ENCODE measurements at places on chromosomes 1 and 21.

GRCh38 chr1:207648334-207649209 lies 3.6 kb downstream of the CR1L start:
- DNase-seq: no peak

DNA sequence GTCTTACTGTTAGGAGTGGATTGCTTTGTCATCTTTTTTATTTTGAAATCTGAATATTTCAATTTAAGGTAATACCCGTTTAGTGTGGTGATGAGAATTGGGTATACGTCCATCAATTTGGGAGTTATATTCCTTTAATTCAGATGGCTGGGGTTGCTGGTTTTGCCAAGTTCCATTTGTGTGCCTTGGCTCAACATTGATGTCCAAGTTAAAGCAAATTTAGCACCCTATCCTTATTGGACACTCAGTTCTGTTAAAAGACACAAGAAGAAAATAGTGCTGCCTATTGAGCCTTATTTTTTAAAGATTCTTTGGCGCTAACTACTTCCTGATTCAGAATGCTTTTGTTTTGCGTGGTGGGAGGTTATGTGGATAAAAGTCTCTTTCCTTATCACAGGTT lies 40.6 kb downstream of the CAMTA1 start:
- DNase-seq: no peak

DNA sequence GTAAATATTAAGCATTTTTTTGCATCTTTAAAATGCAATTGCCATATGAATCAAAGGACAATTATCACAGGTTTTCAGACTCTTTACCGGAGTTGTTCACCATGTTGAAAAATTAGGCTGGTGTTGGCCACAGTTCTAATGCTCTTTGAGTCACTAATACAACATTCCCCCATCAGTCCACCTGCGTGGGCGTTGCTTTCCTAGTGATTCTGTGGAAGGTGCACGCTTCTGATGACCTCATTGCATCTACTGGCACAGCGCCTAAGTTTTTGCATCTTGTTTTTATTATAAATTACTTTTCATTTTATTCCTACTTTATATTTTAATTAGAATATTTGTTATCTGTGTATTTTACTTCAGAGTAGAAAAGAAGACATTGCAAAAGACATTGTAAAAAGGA lies 4.7 kb upstream of the F5 start:
- DNase-seq: no peak

- DNase-seq: no peak
These were observed 6.6 kb downstream of the ADORA1 start for GRCh38 chr1:203133970-203134725.

DNA sequence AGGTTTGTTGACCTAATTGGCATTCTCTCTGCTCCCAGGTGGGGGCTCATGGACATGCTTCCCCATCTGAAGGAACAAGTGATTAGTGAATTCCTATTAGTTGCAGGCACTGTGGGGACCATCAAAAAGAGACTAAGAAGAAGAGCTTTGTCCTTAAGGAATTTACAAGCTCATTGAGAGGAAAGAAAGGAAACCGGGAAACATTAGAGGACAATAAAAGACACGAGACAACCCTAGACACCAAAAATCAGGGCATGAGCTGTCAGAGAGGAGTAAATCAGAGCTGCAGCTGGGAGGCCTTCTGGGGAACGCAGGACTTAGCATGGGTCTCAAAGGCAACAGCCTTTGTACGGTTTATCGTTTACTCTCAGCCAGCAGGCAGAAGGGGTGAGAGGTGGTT lies 45.1 kb downstream of the BACE2 start:
- DNase-seq: no peak

GRCh38 chr1:11373029-11373894 lies 100.3 kb downstream of the UBIAD1 start:
- no peak for DNase-seq

DNA sequence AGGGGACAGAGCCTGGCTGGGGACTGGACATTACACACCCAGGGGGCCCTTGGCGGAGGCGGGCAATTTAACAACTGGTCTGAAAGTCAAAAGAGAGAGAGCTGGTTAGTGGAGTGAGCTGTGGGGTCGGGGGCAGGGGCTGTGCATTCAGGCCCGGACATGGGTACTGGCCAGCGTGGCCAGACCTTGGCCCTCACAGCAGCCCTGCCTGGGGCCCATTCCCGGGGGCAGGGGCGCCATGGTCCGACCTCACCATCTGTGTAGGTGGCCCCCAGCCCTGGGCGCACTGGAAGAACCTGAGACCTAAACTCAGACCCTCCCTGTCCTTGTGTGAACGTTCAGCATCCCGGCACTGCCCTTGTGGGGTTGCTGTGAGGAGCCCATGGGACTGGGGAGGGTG lies 5.0 kb downstream of the CLDN19 start:
- no peak for DNase-seq

DNA sequence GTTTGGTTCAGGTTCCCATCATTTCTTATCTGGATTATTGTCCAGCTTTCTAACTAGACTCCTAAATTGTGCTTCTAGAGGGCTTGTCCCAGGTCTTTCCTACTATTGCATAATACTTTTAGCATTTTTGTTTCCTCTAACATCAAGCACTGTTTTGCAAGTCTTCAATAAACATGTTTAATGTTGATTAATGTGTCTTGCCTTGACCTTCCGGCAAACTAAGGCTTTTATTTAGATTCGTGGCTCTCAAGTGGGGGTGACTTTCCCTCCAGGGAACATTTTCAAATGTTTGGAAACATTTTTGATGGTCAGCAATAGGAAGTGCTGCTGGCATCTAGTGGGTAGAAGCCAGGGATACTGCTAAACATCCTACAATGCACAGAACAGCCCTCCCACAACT lies 90.7 kb downstream of the RPE65 start:
- DNase-seq: no peak

GRCh38 chr1:109631513-109632505 lies 12.2 kb downstream of the AMPD2 start:
- DNase-seq: no peak

DNA sequence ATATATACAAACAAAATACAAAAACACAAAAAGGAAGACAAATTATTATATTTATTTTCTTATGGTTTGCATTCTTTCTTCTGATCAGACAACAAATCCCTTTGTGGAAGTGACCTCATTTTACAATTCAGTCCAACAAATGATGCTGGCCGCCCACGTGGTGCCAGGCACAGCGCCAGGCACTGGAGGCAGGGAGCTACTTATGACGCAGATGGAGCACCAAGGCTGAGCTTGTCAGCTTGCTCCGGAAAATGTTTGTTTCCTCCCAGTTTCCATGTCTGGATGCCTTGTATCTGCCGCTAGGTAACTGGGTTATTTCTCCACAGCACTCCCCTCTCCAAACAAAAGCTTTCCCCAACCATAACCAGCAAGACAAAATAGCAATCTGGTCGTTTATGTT lies 30.7 kb upstream of the CD34 start:
- DNase-seq: no peak

DNA sequence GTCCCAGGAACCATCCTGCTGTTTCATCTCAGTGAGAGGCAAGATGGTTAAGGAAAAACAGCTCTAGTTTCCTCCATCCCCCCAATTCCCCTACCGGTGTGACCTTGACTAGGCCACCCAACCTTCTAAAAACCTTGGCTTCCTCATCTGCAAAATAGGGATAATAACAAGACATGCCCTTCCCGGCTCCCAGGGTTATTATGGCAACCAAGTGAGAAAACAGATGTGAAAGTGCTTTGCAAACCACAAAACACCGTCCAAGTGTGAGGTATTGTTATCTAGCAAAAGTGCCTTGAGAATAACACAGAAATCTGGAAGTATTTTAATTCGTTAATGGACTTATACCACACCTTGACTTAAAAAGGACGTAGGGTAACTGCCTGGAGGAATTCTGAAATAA lies 62.7 kb downstream of the ITPKB start:
- no peak for DNase-seq

DNA sequence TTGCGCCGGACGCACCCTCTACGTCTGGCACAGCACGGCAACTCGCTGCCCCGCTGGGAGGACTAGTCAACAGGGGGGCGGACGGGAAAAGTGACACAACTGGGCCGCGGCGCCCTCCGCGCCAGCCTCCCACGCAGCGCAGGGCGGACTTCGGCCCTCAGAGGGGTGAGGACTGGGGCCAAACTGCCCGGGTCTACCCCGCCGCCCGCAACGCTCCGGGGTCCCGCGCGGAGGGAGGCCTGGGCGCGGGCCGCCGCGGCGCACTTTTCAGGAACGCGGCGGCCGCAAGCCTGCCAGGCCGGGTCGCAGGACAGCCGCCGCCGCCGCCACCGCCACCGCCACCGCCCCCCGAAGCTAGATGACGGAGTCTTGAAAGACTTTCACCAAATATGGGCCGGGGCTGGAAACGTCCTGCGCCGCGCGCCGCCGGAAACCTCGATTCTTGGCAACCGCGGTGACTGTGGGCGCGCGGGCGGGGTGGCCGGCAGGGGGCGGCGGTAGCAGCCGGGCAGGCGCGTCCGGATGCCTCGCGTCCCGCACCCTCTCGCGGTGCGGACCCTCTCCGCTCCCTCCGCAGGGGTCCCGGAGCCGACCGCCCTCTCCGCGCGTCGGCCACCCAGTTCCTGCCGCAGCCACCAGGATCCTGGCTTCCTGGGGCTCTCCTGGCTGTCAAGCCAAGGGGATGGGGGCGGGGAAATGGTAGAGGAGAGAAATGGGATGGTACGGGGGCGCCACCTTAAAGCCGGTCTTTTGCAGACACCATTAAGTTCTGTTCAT lies 3.7 kb upstream of the CCN1 start:
- DNase-seq: no peak
